Smooth muscle cell of the pulmonary artery (primary cell): ENCODE measurements at places on chromosomes 6 and 20. TPM values are rescaled to one million over a fixed set of nuclear protein-coding genes. Genes with fewer than 3 reads are reported as not detected.

The BTN1A1 gene
- total RNA-seq = not detected in 2 replicates

The CPNE5 gene
- 0.17 and 0.20 TPM in 2 replicates for total RNA-seq

The LY6G5B gene
- 1.9 and 4.0 TPM in 2 replicates for total RNA-seq

The TRIM15 gene
- total RNA-seq = not detected in 2 replicates

The CGAS gene
- total RNA-seq = 3.3 and 4.9 TPM in 2 replicates

The C6orf136 gene
- total RNA-seq = 2.2 and 2.5 TPM in 2 replicates

The TEAD3 gene
- 16.1 and 16.2 TPM in 2 replicates for total RNA-seq

The LTB gene
- not detected in 2 replicates for total RNA-seq

The ASF1A gene
- 10.5 and 13.4 TPM in 2 replicates for total RNA-seq

The AP5S1 gene
- total RNA-seq = 18.2 and 19.5 TPM in 2 replicates

The ZC3H12D gene
- total RNA-seq = 0.17 and 0.33 TPM in 2 replicates

The DOK5 gene
- 31.3 and 55.3 TPM in 2 replicates for total RNA-seq

The SNX21 gene
- 57.8 and 64.4 TPM in 2 replicates for total RNA-seq

The RAB32 gene
- total RNA-seq = 70.8 and 89.8 TPM in 2 replicates

The COMMD7 gene
- 28.7 and 31.0 TPM in 2 replicates for total RNA-seq

The RBPJL gene
- total RNA-seq = not detected in 2 replicates

The SLC35D3 gene
- total RNA-seq = not detected in 2 replicates

The TRIM40 gene
- not detected in 2 replicates for total RNA-seq

The TCF15 gene
- total RNA-seq = not detected in 2 replicates

The CCDC28A gene
- total RNA-seq = 8.1 and 10.9 TPM in 2 replicates

The PRRT1 gene
- total RNA-seq = 0.36 and 0.39 TPM in 2 replicates

The SLPI gene
- 0.52 and 0.69 TPM in 2 replicates for total RNA-seq

The RIPPLY2 gene
- total RNA-seq = not detected in 2 replicates

The TMEM244 gene
- not detected in 2 replicates for total RNA-seq

The SSTR4 gene
- total RNA-seq = 0.07 TPM in 1 of 2 replicates, not detected in the other

The ADGRF5 gene
- 5.5 and 39.0 TPM in 2 replicates for total RNA-seq

The PHACTR3 gene
- total RNA-seq = not detected in 2 replicates

The MCCD1 gene
- not detected in 2 replicates for total RNA-seq

The LINC00237 gene
- total RNA-seq = not detected in 2 replicates

The SF3B5 gene
- total RNA-seq = 44.6 and 53.3 TPM in 2 replicates

The HSF2 gene
- total RNA-seq = 16.3 and 17.2 TPM in 2 replicates

The CLVS2 gene
- total RNA-seq = not detected in 2 replicates

The COL12A1 gene
- 211 and 724 TPM in 2 replicates for total RNA-seq

The TENT5A gene
- 60.5 and 63.9 TPM in 2 replicates for total RNA-seq

The LY6G6C gene
- total RNA-seq = not detected in 2 replicates

The PRL gene
- total RNA-seq = not detected in 2 replicates
